ENCODE measurements at places on chromosomes 13 and 19.

DNA sequence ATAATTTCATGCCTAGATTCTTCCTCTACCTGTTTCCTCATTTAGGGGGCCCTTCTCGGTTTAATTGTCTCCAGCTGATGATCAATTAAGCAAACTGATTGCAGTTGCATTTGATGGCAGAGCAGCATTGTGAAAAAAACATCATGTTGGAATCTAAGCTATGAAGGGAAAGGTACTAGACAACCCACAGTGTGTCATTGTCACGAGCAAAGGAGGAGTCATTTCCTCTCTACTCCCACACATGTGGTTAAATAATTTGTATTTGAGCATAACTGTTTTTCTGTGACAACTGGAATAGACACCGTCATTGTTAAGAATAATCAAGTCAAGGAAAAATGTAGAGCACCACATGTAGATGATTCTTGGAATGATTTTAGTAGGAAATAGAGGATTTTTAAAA is 240.3 kb downstream of the DCT start:
- DNase-seq, result no peak

- DNase-seq, result no peak
Observed at GRCh38 chr19:35444735-35445134, 3.3 kb upstream of the FFAR2 start.

DNA sequence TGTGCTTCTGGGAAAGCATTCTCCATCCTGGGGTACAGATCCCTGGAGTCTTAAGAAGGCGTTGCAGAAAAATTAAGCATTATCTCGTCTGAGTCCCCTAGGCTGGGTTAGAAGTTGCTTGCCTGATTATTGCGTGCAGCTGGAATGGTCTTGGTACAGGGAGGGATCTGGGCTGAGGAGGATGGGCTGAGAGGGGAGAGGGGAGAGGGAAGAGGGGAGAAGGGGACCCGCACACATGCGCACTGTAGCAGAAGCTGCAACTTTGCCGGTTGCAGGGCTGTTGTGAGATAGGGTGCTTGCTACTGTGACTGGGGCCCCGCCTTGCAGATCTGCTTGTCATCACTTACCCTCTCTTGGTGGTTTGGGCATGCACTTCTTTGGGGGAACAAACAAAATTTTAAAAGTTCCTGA is 316.8 kb downstream of the DLEU7 start:
- no peak for DNase-seq

DNA sequence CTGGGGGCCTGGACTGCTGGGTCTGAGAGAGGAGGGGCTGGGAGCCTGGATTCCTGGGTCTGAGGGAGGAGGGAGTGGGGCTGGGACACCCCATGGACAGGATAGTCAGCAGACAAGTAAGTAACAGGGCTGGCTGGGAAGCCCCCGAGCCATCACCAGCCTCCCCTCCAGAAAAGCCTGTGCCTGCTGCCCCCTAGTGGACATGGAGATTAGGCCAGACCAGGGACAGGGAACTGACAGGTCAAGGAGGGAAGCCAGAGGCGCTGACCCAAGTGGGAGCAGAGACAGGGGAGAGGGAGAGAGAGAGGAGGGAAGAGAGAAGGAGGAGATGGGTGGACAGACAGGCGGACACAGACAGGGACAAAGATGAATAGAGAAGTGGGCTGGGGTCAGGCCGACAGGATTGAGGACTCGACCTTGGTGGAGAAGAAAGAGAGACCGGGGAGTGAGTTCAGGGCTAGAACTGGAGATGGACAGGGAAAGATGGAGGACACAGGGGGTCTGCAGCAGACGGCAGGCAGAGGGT is 6.7 kb upstream of the ERFL start:
- peak; percentile 34 for DNase-seq

GRCh38 chr19:44988896-44989556 is 12.2 kb upstream of the RELB start:
- no peak for DNase-seq

GRCh38 chr19:44865196-44865767 is 19.2 kb downstream of the NECTIN2 start:
- DNase-seq, result no peak

DNA sequence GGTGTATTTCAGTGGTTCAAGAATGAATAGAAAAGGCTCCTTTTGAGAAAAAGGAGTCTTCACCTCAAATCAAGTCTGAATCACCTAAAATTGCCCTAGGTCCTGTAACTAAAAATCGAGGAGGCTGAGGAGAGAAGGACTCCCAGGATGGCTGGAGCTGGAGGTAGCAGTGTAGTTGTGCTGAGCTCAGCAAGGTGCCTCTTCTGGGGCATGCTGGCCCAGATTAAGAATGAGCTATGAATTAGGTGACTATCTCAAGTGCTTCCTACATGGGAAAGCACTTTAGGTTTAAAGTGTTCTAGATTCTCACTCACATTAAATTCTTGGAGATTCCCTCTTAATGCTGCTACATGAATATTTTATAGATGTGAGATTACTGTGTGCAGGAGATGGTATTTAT is 28.8 kb upstream of the KL start:
- no peak for DNase-seq

DNA sequence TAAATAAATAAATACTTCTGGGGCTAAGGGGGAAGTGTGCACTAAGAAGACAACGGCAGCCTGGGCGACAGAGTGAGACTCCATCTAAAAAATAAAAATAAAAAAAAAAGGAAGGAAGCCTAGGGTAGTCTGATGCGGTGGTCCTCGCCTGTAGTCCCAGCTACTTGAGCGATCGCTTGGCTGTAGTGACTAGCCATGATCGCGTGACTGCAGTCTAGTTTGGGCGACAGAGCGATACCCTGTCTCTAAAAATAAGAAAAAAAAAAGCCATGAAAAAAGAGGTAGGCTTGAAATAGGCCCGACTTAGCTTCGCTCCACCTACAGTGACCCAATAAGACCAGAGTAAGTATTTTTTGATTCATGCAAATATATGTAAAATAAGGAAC is 661 bp upstream of the BABAM1 start:
- DNase-seq, result no peak
